ENCODE measurements at places on chromosomes 16 and 17.
A peak's percentile ranks its signal among the peaks of the same experiment; 100 is the strongest.

- no peak for DNase-seq
Observed at GRCh38 chr16:67934306-67935100, 2.1 kb downstream of the PSMB10 start.

DNA sequence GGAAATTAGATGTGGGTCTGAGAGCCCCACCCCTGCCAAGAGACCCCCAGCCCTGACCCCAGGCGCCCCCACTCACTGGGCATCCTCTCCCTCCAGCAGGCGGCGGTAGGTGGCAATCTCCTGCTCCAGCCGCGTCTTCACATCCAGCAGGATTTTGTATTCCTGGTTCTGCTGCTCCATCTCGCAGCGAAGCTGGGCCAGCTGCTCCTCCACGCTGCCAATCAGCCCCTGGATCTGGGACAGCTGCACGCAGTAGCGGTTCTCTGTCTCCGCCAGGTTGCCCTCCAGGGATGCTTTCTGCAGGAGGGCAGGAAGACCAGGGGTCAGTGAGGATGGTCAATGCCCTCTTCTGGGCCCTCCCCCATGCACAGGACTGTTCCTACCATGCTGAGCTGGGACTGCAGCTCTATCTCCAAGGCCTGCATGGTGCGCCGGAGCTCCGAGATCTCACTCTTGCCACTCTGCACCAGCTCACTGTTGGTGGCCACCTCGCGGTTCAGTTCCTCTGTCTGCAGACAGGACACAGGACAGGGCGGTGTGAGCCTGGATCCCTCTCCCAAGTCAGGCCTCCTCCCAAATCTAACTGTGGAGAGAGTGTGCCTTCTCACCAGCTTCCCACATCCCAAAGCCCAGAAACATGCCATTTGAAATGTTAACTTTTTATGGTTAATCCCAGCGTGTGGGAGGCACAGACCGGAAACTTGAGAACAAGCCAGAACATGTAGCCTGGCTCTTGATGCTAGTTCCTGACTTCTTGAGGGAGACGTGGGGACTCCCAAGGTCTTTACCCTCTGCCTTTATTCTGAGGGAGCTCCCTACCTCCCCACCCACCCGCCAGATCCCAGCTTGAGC lies 3.6 kb downstream of the KRT17 start:
- no peak for DNase-seq

GRCh38 chr16:72876981-72877373 lies 171.0 kb downstream of the ZFHX3 start:
- DNase-seq = peak; percentile 49

DNA sequence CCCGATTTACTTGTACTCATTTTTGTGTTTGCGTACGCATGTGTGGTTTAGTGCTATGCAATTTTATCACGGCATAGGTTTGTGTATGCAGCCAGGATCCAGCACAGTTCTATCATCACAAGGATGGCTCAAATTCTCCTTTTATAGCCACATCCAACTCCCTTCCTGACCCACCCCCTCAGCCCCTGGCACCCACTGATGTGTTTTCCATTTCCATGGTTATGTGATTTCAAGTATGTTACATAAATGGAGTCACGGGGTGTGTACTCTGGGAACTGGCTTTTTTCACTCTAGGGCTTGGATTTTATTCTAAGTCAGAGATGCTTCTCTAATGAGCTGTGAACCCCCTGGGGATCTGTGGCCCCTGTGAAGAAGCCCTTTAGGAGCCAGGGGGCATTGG lies 16.8 kb downstream of the IL4R start:
- DNase-seq = no peak

- DNase-seq = no peak
Observed at GRCh38 chr16:10658943-10659342, 35.8 kb downstream of the TEKT5 start.

- DNase-seq = no peak
Observed at GRCh38 chr17:48520631-48521079, 10.2 kb downstream of the HOXB1 start.
